NCI-H2107 (cell line): ENCODE measurements at places on chromosomes 5 and 9.

DNA sequence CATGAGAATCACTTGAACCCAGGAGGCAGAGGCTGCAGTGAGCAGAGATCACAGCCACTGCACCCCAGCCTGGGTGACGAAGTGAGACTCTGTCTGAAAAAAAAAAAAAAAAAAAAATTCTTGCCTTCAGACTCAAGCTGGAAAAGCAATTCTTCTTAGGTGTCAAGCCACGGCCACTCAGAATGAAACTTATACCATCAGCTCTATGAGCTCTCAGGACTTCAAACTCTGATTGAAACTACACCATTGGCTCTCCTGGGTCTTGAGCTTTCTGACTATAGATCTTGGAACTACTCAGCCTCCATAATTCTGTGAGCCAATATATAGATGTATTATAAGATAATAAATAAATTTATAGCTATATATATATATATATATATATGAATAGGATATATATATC lies 12.9 kb upstream of the FGF10 start:
- DNase-seq: no peak

GRCh38 chr5:55290991-55291390 lies 16.5 kb downstream of the DHX29 start:
- DNase-seq: no peak

DNA sequence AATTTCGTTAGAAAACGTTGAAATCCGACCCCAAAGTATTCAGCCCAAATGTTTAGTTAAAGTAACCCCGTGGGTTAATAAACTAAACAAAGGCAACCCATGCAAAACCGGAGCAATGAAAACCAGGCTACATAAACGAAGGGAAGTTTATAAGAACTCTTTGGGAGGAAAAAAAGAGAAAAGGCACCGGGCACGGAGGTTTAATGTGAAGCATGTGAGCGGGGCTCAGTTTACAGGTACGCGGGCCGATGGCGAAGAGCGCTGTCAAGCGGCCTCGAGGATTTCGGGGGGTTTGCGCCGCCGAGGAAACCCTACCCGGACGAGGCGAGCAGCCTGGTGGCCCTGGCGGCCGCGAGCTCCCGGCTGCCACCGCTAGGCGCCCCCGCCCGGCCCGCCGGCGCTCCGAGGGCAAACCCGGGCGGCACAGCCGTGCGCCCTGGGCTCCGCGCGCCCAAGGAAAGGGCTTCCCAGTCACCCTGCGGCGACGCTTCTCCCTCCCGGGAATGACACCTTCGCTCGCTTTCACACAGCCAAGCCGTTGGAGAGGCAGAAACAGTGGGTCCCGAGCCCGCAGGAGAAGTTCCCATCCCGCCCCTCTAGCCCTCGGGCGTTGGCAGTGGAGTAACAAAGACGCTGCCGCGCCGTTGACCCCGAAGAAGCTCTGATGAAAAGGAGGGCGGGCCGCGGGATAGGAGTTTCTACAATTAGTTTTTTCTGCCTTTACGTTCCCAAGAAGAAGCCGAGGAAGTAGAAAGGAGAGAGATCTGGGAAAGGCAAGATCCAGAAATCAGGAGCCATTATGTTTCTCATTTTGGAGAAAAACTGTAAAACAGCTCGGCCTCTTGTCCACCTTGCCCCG lies 126.0 kb downstream of the TMEM174 start:
- no peak for DNase-seq

- no peak for DNase-seq
These were observed 11.3 kb downstream of the CKMT2 start for GRCh38 chr5:81244451-81244850.
